ENCODE measurements at places on chromosomes 3 and 15. TPM values are rescaled to one million over a fixed set of nuclear protein-coding genes. Genes with fewer than 3 reads are reported as not detected.

The PAQR9 gene
- not detected for total RNA-seq

The SLC49A4 gene
- total RNA-seq = 7.5 TPM

The SEMA3B gene
- total RNA-seq = not detected

The KNL1 gene
- total RNA-seq = 30.9 TPM

The STAB1 gene
- 149 TPM for total RNA-seq

The GOLGA8S gene
- total RNA-seq = 0.07 TPM

The FETUB gene
- not detected for total RNA-seq

The ANKRD63 gene
- not detected for total RNA-seq

The NPAP1 gene
- total RNA-seq = not detected

The FSTL1 gene
- total RNA-seq = 244 TPM

The THSD4 gene
- total RNA-seq = 43.2 TPM

The IQCB1 gene
- total RNA-seq = 10.0 TPM

The UBE2Q2 gene
- total RNA-seq = 25.4 TPM

The LTF gene
- 3.1 TPM for total RNA-seq

The GRAMD2A gene
- 0.20 TPM for total RNA-seq

The COL7A1 gene
- 0.13 TPM for total RNA-seq

The MST1R gene
- total RNA-seq = 1.7 TPM

The CCR8 gene
- total RNA-seq = not detected

The HDDC3 gene
- total RNA-seq = 40.5 TPM

The CHRD gene
- 0.07 TPM for total RNA-seq

Data from mammary microvascular endothelial cell (primary cell).